ENCODE measurements at places on chromosomes 1 and 21. TPM values are rescaled to one million over a fixed set of nuclear protein-coding genes. Genes with fewer than 3 reads are reported as not detected.

DNA sequence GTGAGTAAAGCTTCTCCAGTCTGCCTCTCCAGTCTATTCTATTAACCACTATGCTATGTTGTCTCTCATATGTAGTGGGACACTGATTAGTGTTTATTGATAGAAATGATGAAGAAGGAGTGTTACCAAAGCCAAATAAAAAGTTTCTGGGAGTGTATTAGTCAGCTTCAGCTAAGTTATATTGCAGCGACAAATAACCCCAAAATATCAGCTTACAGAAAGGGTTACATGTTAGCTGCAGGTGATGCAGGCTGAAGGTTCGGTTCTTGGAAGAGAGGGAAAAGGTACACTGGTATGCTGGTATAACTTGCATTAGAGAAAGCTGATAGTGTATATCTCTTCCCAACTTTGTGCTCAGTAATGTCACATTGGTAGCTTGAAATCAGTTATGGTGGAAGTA, 10.6 kb upstream of the AK2 start:
- no peaks in the 10 kb centered on the region for H3K27me3 ChIP-seq
- H3K36me3 ChIP-seq, result peaks cover 2% of the 10 kb centered on the region
- H3K4me1 ChIP-seq, result peaks cover 34% of the 10 kb centered on the region
- DNase-seq, result no peak
- no peak overlapping the region for H3K27ac ChIP-seq
- H3K4me3 ChIP-seq, result no peak overlapping the region

DNA sequence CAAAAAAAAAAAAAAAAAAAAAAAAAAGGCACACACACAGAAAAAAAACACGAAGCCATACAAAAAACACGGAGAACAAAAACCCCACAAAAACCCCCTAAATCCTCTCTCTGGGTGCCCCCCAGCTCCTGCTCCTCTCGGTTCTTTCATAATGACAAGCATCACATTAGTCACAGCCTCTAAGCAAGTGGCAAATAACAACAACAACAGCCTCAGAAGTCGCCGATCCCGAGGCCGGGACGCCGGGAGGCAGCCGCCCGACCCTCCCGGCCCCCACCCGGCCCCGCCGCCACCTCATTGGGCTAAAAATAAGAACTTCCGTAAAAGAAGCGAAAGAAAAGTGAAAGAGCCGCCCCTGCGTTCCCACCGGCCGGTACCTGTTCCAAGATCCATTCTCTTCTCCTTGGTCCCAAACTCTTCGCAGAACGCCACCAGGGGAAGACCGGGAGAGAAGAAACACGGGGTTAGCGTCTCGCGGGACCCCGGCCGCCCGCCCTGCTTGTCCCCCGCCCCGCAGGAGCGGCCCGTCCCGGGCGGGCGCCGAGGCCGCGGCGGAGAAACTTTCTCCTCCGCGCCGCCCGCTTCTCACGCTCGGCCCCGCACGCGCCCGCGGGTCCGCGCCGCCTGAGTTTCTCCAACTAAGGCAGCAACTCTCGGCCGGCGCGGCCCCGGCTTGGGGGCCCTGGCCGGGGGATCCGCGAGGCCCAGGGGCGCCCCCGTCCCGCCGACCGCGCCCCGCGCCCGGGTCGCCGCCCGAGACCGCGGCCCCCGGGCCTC, 102.8 kb downstream of the CASZ1 start:
- H3K36me3 ChIP-seq, result no peaks in the 10 kb centered on the region
- peak; percentile 64 for DNase-seq
- peaks cover 27% of the 10 kb centered on the region for H3K4me1 ChIP-seq
- H3K4me3 ChIP-seq, result peak overlapping the region; percentile 79
- peaks cover 11% of the 10 kb centered on the region for H3K27me3 ChIP-seq
- H3K27ac ChIP-seq, result peak overlapping the region; percentile 89

DNA sequence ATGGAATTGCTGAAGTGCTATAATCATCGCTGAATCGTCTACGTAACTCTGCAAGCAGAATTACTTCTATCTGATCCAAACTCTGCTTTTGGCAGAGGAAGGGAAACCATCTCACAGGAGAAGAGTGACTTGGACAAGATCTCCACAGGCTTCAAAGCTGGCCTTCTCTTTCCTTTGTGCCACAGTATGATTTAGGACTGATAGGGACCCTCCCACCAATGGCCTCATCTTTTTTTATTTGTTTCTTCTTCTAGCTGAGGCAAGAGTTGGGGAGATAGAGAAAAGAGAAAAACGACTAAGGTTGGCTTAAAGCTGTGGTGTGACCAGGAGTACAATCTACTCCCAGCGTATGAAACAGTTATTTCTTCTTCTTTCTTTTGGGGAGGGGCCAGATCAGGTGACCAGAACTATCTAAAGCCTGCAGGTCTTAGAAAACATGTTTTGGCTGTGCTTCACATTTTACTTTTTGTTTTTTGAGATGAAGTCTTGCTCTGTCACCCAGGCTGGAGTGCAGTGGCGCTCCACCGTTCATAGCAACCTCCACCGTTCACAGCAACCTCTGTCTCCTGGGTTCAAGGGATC, 35.0 kb downstream of the ZNF496 start:
- H3K4me3 ChIP-seq, result no peak overlapping the region
- H3K4me1 ChIP-seq, result peaks cover 21% of the 10 kb centered on the region
- no peaks in the 10 kb centered on the region for H3K27me3 ChIP-seq
- no peak overlapping the region for H3K27ac ChIP-seq

DNA sequence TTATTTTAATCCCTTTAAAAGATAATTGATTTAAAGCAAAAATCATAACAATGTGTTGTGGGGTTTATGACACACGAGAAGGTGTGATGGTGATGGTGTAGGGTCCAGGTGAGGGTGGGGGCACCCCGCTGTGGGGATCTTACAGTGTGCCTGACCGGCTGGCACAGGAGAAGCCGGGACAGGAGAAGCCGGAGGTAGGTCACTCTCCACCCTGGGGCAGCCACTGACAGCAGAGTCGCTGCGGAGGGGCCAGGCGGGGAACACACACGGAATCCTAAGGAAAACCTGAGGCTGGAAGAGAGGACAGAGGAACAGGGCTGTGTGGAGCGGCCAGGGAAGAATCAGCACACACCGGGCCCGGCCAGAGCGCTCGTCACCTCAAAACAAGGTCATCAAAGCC, 4.3 kb upstream of the LRRC3 start:
- no peak overlapping the region for H3K4me3 ChIP-seq
- no peaks in the 10 kb centered on the region for H3K36me3 ChIP-seq
- peaks cover 3% of the 10 kb centered on the region for H3K4me1 ChIP-seq
- H3K27me3 ChIP-seq, result peaks cover 43% of the 10 kb centered on the region

DNA sequence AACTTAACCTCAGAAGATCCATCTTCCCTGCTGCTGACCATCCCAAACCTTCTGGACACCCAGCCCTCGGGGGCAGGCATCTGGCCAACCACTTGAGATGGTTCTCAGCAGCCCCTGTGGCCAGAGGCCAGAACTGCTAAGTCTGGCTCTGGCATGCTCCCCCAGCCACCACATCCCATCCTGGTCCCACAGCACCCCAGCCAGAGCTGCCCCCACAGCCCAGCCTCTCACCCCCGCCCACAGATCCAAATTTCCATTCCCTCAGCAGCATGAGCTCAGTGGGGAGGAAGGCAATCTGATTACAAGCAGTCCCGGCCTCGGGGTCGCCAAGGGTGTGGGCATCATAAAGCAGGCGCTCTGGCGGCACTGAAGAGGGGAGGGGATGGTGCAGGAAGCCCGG, 45.6 kb downstream of the GLIS1 start:
- H3K27ac ChIP-seq, result no peak overlapping the region
- H3K4me1 ChIP-seq, result peaks cover 1% of the 10 kb centered on the region
- no peak overlapping the region for H3K4me3 ChIP-seq

- no peaks in the 10 kb centered on the region for H3K27me3 ChIP-seq
- peaks cover 39% of the 10 kb centered on the region for H3K36me3 ChIP-seq
- H3K4me1 ChIP-seq, result no peaks in the 10 kb centered on the region
- no peak for DNase-seq
Measured at GRCh38 chr1:53249706-53250105, 11.4 kb upstream of the MAGOH start.

GRCh38 chr1:216476341-216476740, 53.1 kb upstream of the USH2A start:
- DNase-seq, result no peak
- H3K36me3 ChIP-seq, result no peaks in the 10 kb centered on the region
- no peaks in the 10 kb centered on the region for H3K4me1 ChIP-seq
- no peak overlapping the region for H3K27ac ChIP-seq
- H3K4me3 ChIP-seq, result no peak overlapping the region
- H3K27me3 ChIP-seq, result no peaks in the 10 kb centered on the region

GRCh38 chr1:183590244-183591191, at the start of gene NCF2:
TSS of gene NCF2 (minus strand) at chr1:183590459. CDS start at chr1:183590329, 130 bp downstream.
- peaks cover 2% of the 10 kb centered on the region for H3K27me3 ChIP-seq
- peak within 1 kb of the TSS; percentile 55 for H3K4me3 ChIP-seq

- peaks cover 12% of the 10 kb centered on the region for H3K4me1 ChIP-seq
- DNase-seq, result no peak
- H3K27ac ChIP-seq, result no peak overlapping the region
- no peaks in the 10 kb centered on the region for H3K36me3 ChIP-seq
Measured at GRCh38 chr1:84749427-84749826, 59.2 kb upstream of the SSX2IP start.

DNA sequence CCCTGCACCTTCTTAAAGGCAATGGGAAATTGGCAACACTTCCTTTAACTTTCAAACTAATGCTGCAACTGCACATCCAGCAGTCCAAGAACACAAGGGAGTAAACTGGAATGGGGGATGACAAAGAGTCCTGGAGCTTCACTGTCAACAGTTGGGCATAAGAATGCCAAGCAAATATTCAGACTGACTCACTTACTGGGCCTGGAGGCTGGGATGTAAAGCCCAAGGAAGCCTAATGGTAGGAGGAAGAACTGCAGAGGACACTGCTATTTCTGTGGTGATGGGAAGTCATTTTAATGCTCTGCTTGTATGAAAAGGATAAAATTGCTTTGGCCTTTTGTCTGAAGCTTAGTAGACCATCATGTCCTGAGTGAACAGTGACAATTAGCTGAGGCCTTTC, 15.7 kb upstream of the DMRTA2 start:
- no peaks in the 10 kb centered on the region for H3K4me1 ChIP-seq
- H3K27ac ChIP-seq, result no peak overlapping the region
- H3K4me3 ChIP-seq, result no peak overlapping the region
- H3K36me3 ChIP-seq, result peaks cover 28% of the 10 kb centered on the region

- no peak for DNase-seq
- H3K4me1 ChIP-seq, result peaks cover 9% of the 10 kb centered on the region
- H3K27me3 ChIP-seq, result no peaks in the 10 kb centered on the region
- no peak overlapping the region for H3K4me3 ChIP-seq
- peaks cover 51% of the 10 kb centered on the region for H3K36me3 ChIP-seq
Measured at GRCh38 chr1:89574621-89575020, 50.0 kb downstream of the LRRC8B start.

DNA sequence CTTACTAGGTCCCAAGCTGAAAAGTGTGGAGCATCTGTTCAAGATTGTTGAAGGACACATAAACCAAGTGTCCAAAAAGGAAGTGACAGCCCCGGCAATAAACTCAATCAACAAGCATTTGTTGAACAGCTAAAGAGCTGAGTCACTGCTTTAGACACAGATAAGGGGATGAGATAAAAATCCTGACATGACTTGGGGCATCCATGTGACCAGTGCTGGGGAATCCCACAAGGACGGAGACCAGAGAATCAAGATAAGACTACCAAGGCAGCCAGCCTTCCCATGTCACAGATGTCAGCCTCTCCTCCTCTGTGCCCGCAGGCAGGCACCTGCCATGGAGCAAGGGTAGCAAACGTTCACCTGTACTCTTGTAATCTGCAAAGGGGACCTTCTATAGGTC, 118.6 kb upstream of the KAZN start:
- H3K36me3 ChIP-seq, result no peaks in the 10 kb centered on the region
- H3K27me3 ChIP-seq, result no peaks in the 10 kb centered on the region
- H3K27ac ChIP-seq, result no peak overlapping the region
- no peak overlapping the region for H3K4me3 ChIP-seq

DNA sequence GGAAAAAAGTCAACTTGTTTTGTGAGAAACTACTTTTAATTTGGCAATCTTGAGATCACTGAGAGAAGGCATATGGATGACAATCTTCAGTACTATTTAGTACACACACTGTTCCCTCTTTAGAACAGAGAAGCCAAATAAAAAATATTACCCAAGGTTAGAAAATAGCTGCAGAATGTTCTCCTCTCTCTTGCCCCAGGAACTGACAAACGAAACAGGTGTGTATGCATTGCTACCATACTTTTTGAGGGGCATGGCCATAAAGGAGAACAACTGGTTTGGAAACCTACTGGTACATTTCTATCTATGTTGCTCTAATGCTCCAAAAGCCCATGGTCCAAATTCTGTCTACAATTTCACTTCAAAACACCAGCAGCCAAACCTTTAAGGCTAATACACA, 5.7 kb downstream of the TOR1AIP2 start:
- H3K4me3 ChIP-seq, result no peak overlapping the region
- H3K27ac ChIP-seq, result no peak overlapping the region
- H3K27me3 ChIP-seq, result no peaks in the 10 kb centered on the region
- H3K4me1 ChIP-seq, result peaks cover 29% of the 10 kb centered on the region
- no peak for DNase-seq
- H3K36me3 ChIP-seq, result peaks cover 24% of the 10 kb centered on the region

DNA sequence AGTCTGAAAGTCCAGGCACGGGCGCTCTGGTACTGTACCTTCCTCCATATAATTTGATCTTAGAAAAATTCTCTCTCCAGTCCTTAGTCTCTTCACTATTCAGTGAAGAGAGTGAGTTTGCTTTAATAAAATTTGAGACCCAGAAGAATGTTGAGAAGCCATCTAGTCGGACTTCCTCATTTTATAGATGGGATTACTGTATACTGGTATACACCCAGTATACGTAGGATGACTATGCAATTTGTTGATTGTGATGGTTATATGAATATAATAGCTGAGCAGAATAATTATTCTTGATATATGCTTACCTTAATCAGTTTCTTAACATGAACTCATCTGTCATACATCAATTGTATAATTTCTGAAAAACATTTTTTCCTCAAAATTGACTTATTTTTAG, 328.0 kb upstream of the B3GALT2 start:
- no peaks in the 10 kb centered on the region for H3K27me3 ChIP-seq
- no peak overlapping the region for H3K4me3 ChIP-seq
- DNase-seq, result no peak
- no peak overlapping the region for H3K27ac ChIP-seq

DNA sequence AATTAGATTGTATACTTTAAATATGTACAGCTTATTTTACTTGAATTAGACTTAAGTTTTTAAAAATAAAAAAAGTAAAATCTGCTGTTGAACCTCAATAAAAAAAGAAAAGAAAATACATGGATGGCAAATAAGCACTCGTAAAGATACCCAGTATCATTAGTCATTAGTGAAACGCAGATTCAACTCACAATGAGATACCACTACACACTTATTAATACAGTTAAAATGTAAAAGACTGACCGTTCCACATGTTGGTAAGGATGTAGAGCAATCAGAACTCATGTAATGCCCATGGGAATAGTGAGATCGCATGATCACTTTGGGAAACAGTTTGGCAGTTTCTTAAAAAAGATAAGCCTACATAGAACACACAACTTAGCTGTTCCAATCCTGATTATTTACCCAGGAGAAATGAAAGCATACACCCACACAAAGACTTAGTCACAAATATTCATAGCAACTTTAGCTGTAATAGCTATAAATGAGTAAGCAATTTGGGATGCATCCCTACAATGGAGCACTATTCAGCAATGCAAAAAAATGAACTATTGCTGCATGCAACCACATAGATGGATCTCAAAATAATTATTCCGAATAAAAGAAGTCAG, 7.3 kb downstream of the SH2D1B start:
- H3K27me3 ChIP-seq, result peaks cover 13% of the 10 kb centered on the region
- H3K27ac ChIP-seq, result no peak overlapping the region
- no peak overlapping the region for H3K4me3 ChIP-seq
- DNase-seq, result no peak

The LRIG2 gene
- 10.2 TPM for total RNA-seq

The PADI2 gene
- 0.09 TPM for total RNA-seq

The RAB25 gene
- not detected for total RNA-seq

The RGS8 gene
- not detected for total RNA-seq

The ATP1A4 gene
- total RNA-seq, result 0.40 TPM

The TENT5C gene
- total RNA-seq, result 50.3 TPM

The KCNA3 gene
- total RNA-seq, result 59.8 TPM
